Tibial nerve (tissue), 4 donors: ENCODE measurements at places on chromosomes 16 and 17. TPM values are rescaled to one million over a fixed set of nuclear protein-coding genes. Genes with fewer than 3 reads are reported as not detected.

- peaks cover 84% of the 10 kb centered on the region for H3K4me1 ChIP-seq
- no peak for DNase-seq
- H3K36me3 ChIP-seq: no peaks in the 10 kb centered on the region
- H3K4me3 ChIP-seq: no peak overlapping the region
- peak overlapping the region; percentile 51 for H3K27ac ChIP-seq
- H3K27me3 ChIP-seq: no peaks in the 10 kb centered on the region
Measured at GRCh38 chr17:73340093-73340596, 28.3 kb upstream of the CDC42EP4 start.

The PAQR4 gene
- total RNA-seq: 6.7 TPM

DNA sequence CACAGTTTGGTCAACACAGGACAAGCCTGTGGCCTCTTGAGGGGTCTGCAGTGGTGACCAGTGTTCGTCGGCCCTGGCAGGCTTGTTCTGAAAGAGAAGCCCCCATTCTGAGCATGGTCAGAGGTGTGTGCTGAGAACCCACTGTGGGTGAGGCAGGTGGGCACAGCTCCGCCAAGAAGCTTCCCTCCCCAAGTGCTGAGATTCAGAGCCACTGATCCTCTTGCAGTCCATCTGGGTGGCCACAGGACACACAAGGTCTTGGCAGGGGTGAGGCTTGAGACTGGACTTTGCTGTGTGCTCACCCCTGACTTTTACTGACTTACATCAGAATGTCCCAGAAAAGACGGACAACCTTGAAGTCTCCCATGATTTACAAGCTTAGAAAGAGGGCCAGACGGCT, 18.7 kb downstream of the MPRIP start:
- DNase-seq: no peak
- H3K27me3 ChIP-seq: no peaks in the 10 kb centered on the region
- H3K27ac ChIP-seq: no peak overlapping the region
- H3K4me1 ChIP-seq: peaks cover 42% of the 10 kb centered on the region
- H3K4me3 ChIP-seq: no peak overlapping the region
- no peaks in the 10 kb centered on the region for H3K36me3 ChIP-seq

The MYO1D gene
- 28.5 TPM for total RNA-seq

DNA sequence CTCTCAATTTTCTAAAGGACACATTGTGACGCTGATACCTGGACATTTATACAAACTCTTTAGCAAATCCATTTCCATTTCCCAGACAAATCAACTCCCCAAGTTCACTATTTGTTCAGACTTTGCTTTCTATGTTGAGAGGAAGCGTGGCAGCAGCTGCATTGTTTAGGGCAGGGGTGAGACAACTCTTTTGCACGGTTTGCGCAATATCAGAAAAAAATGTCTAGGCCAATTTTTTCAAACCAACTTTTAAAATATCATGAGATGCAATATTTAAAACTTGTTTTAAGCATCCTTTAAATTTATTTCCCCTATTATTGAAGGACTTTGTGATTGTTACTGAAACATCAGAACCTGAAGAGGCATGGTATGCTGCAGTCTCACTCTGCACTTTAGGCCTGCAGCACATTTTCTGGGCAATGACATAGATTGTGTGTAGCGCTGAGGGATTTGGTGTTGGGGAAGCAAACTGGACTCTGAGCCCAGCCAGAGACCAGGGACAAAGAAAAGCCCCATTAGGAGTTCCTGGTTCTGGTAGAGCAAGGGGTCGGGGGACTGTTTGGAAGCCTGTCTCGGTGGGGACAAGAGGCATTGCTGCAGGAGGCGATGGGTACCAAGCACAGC, 6.4 kb upstream of the CCDC182 start:
- no peak overlapping the region for H3K4me3 ChIP-seq
- H3K27me3 ChIP-seq: no peaks in the 10 kb centered on the region
- no peaks in the 10 kb centered on the region for H3K36me3 ChIP-seq
- H3K4me1 ChIP-seq: no peaks in the 10 kb centered on the region
- H3K27ac ChIP-seq: no peak overlapping the region
- no peak for DNase-seq

DNA sequence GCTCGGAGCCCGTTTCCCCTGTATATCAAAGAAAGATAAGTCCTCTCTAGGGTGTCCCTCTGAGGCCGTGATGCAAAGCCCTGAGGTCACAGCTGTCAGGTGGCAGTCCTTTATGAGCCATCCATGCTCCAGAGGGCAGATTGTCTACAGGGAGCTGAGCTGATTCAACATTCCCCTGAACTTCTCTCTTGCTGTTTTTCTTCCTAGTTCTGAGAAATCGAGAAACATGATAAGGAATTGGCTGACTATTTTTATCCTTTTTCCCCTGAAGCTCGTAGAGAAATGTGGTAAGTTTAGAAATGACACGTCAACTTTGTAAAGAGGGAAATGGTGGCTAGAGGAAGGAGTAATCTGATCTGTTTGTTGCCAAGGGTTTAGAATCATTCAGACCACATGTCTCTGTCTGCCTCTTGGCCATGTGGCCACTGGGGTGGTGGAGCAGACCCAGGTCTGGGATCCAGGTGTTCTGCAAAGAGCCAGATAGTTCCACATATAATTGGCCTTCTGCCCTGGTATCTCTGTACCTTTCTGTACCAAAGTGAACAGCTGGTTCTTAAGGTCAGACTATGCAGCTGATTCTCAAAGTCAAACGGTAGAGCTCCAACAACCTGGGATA, 3.5 kb downstream of the CTNS start:
- no peaks in the 10 kb centered on the region for H3K27me3 ChIP-seq
- peak overlapping the region; percentile 15 for H3K27ac ChIP-seq
- H3K4me3 ChIP-seq: no peak overlapping the region
- no peak for DNase-seq

- H3K27ac ChIP-seq: no peak overlapping the region
- no peak overlapping the region for H3K4me3 ChIP-seq
- no peaks in the 10 kb centered on the region for H3K4me1 ChIP-seq
- no peaks in the 10 kb centered on the region for H3K27me3 ChIP-seq
Measured at GRCh38 chr16:88691924-88692560, 5.7 kb upstream of the SNAI3 start.

- H3K36me3 ChIP-seq: no peaks in the 10 kb centered on the region
- H3K27me3 ChIP-seq: no peaks in the 10 kb centered on the region
- no peak for DNase-seq
- H3K4me3 ChIP-seq: no peak overlapping the region
- no peaks in the 10 kb centered on the region for H3K4me1 ChIP-seq
- H3K27ac ChIP-seq: no peak overlapping the region
Measured at GRCh38 chr17:39104046-39104445, 47.4 kb downstream of the PLXDC1 start.

The PMM2 gene
- 73.8 TPM for total RNA-seq

- no peak for DNase-seq
- H3K4me1 ChIP-seq: no peaks in the 10 kb centered on the region
- H3K36me3 ChIP-seq: no peaks in the 10 kb centered on the region
- H3K4me3 ChIP-seq: no peak overlapping the region
- H3K27ac ChIP-seq: peak overlapping the region; percentile 67
- H3K27me3 ChIP-seq: no peaks in the 10 kb centered on the region
Measured at GRCh38 chr17:75683583-75683982, 16.4 kb downstream of the SAP30BP start.

DNA sequence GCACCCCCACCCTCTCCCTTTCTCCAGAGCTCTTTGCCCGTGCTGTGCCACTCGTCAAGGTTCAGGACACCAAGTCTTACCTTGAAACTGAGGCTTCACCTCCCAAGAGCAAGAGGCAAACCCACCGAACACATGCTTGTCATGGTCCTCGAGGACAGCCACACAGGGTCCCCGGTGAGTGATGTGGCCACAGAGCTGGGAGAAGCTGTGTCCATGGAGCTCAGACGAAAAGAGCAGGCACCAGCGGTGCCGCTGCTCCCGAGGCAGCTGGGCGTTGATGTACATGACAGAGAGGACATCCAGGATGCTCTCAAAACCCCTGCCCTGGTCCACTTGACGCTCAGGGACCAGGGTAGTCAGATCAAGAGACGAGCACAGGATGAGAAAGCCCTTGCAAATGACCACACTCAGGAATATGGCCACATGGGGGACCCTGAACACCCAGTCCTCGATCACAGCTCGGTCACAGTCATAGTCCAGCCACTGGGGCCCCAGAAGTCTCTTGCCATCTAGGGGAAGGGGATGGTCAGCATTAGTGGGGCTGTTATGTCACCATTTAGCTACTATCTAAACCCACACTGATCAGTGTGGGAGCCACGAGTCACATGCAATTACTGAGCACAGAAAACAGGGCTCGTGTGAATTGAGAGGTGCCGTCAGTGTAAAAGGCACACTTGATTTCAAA, 17.8 kb downstream of the MEAK7 start:
- no peaks in the 10 kb centered on the region for H3K27me3 ChIP-seq
- H3K27ac ChIP-seq: no peak overlapping the region

GRCh38 chr17:32311028-32311536, 30.9 kb downstream of the C17orf75 start:
- no peaks in the 10 kb centered on the region for H3K27me3 ChIP-seq
- no peaks in the 10 kb centered on the region for H3K36me3 ChIP-seq
- H3K27ac ChIP-seq: no peak overlapping the region
- no peaks in the 10 kb centered on the region for H3K4me1 ChIP-seq
- no peak for DNase-seq
- no peak overlapping the region for H3K4me3 ChIP-seq

DNA sequence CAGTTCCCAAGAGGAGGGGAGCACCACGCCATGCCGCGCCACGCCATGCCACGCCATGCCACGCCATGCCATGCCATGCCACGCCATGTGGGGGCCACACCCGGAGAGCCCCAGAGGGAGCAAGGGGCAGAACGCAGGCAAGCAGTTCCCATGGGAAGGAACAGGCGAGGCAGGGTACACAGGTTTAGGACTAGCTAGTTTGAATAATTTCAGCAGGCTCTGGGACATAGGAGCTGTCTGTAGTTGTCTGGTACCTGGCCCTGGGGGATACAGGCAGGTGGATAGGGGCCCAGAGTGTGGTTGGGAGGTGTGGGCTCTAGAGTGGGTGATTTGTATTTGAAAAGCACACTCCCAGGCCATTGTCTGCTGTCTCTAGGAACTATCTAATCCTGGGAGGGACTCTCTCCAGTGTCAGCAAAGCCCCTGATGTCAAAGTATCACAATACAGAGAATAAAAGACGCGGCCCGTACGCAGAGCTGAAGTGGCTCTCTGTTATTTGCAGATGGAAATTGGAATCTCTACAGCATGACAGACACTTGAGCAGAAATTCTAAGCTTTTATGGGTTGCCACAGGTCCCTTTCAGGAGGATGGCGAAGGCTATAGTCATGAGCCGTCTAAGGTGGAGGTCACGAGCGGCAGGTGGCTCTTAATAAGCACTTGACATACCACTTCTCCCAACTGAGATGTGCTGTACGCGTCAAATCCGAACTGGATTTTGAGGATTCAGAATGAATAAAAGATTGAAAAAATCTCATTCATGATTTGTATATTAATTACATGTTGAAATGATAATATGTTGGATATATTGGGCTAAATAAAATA, 220.8 kb upstream of the TNRC6C start:
- no peak overlapping the region for H3K27ac ChIP-seq
- peaks cover 25% of the 10 kb centered on the region for H3K4me1 ChIP-seq
- no peaks in the 10 kb centered on the region for H3K27me3 ChIP-seq

DNA sequence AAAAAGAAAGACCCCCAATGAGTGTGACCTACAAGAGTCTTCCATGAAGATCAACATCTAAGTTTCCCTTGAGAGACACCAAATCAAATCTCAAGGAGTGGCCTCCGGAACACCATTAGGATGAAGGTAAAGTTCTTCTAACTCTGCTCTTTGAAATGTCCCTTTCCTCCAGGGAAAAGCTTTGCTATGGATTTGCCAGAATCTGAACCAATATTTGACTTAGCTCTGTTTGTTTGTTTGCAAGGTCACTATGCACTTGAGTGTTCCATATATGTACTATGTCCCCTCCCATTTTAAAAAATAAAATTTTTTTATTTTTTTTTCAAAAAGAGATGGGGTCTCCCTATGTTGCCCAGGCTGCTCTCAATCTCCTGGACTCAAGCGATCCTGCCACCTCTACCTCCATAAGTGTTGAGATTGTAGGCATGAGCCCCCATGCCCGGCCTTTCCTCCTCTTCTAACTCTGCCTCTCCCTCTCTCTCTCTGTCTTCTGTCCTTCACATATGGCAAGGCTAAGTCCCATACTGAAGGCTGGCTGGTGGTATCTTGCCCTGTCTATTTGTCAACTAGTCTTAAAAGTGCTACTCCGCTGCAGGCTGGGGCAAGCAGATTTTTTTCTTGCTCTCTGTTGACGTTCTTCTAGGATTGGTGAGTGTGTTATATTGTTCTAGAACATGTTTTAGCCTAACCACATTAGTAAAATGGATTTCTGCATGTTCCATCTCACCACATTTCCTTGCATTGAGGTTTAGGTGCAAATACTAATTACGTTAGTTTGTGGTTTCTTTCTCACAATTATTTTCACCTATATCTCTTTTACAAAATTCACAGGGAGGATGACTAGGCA, 276.7 kb upstream of the DYNLRB2 start:
- H3K36me3 ChIP-seq: no peaks in the 10 kb centered on the region
- no peak overlapping the region for H3K4me3 ChIP-seq
- no peak for DNase-seq
- no peaks in the 10 kb centered on the region for H3K4me1 ChIP-seq
- no peaks in the 10 kb centered on the region for H3K27me3 ChIP-seq
- no peak overlapping the region for H3K27ac ChIP-seq

DNA sequence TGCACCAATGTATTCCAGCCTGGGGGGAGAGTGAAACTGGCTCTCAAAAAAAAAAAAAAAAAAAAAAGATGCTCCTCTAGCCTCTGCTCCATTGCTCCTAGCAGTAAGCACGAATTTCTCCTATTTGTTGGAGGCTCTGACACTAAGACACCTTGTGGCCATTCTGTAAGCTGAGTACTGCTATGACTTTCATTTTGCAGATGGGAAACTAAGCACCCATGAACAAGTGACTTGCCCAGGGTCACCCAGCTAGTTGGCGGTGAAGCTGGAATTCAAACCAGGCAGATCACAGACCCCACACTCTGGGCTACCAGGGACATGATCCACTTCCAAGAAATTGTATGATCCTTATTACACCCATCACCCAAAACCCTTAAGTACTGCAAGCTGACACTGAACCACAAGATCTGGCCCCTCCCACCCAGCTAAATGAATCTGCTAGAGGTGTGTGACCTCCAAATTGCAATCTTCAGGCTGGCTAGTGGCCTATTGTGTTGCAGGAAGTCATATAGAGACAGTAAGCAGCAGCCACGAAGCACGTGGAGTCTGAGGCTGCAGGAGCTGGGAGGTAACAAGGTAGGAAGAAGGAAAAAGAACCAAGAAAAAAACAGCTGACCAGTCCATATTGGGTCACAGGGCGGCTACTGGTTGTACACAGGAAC, 209.4 kb downstream of the XYLT1 start:
- no peaks in the 10 kb centered on the region for H3K27me3 ChIP-seq
- no peak overlapping the region for H3K27ac ChIP-seq
- no peak for DNase-seq
- no peaks in the 10 kb centered on the region for H3K4me1 ChIP-seq

DNA sequence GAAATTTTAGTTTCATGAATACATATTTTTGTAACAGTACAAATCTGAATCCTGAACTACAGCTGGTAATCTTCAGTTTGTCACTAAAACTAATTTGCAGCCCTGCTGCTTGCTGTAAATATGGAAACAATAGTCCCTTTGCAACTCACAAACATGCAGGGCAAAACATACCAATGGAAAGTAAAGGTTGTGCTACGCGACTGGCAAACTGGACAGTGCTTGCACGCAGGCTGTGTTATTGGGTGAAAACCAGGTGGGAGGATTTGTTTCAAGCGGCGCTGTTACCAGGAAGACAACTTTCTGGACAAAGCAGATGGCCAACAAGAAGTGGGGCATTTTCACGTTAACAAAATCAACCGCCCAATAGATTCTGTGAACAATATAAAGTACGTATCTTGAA, 93.5 kb downstream of the CDYL2 start:
- H3K27ac ChIP-seq: no peak overlapping the region
- H3K36me3 ChIP-seq: no peaks in the 10 kb centered on the region
- H3K4me3 ChIP-seq: no peak overlapping the region
